ENCODE measurements at places on chromosomes 11 and 22.

DNA sequence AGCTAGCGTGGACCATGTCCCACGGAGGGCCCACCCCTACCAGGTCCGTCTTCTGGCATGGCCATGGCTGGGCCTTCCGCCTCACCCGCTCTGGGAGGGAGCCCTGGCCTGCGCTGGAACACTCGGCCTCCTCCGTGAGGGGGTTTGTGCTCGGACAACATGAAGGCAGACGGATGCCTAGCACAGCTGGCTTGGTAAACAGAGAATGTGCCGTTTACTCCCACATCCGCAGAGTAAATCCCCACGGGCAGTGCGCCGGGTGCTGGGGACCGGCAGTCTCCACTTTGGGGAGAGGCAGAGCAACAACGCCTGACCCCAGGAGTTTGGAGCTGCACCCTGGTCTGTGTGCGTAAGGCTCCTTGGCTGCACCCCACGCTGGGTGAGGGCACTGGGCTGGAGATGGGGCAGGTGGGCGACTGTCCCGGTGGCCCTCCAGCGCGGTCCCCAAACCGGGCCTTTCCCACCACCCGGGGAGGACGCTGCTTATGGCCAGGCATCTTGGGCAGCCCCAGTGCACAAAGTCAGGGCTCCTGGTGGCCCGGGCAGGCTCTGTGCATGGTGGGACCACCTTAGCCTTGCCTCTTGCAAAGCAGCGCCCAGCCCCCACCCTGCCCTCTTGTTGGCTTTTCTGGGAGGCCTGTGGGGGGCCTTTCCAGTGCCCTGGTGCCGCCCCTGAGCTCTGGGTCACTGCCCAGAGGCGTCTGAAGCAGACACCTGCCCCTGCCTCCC, 30.7 kb upstream of the MUC5AC start:
- DNase-seq: no peak

- DNase-seq: no peak
Measured at GRCh38 chr11:127639916-127640315, 639.3 kb upstream of the KIRREL3 start.

DNA sequence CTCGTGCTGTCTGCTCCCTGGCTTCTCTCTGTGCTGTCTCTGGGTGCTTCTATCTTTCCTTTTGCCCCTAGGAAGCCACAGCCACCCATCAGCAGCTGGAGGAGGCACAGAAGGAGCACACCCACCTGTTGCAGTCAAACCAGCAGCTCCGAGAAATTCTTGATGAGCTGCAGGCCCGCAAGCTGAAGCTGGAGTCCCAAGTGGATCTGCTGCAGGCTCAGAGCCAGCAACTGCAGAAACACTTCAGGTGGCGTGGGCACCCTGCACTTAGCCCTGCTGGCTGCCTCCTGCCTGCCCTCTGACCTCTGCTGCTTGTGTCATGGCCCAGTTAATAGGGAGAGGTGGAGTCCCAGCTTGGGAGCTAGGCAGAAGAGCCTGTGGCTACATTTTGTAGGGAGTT, 67.8 kb downstream of the CEP164 start:
- no peak for DNase-seq

DNA sequence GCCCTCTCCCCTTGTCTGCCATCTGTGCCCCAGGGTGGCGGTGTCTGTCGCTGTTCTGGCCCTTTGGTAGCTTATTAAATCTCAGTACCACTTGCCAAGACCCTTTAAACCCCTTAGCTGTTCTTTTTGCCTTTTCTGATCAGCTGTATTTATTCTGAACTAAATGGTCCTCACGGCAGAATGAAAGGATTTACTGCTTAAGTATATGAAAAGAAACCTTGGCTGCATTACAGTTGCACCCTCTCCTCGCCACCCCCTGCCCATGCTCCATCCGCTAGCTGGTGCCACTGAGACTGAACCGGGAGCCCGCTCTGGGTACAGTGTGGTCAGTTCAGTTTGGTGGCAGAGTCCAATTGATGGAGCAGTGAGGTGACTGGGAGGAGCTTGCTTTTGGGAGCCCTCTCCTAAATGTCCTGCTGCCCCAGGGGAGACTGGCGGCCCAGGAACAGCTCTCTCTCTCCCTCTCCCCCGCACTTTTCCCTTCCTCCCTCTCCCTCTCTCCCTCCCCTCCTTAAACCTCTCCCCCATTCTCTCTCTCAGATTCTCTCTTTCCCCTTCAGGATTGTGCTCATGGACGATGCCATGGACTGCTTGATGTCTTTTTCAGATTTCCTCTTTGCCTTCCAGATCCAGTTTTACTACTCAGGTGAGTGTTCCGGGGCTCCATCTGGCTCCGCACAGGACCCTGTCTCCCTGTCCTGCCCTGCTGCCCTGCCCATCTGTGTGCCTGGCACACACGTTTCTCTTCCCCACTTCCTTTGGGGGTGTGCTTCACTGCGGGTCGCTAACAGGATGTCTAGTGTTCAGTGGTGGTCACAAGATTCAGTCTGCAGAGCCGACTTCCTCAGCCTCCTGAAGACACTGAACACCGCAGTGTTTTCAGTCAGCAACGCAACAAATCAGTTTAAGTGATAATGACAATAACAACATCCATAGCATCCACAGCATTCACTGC, 21.8 kb downstream of the ARFGAP2 start:
- DNase-seq: no peak

GRCh38 chr22:41446057-41446501, 522 bp downstream of the TOB2 start:
- no peak for DNase-seq

Data from MG63 (cell line).